ENCODE measurements at places on chromosomes 5 and 9. TPM values are rescaled to one million over a fixed set of nuclear protein-coding genes. Genes with fewer than 3 reads are reported as not detected.

DNA sequence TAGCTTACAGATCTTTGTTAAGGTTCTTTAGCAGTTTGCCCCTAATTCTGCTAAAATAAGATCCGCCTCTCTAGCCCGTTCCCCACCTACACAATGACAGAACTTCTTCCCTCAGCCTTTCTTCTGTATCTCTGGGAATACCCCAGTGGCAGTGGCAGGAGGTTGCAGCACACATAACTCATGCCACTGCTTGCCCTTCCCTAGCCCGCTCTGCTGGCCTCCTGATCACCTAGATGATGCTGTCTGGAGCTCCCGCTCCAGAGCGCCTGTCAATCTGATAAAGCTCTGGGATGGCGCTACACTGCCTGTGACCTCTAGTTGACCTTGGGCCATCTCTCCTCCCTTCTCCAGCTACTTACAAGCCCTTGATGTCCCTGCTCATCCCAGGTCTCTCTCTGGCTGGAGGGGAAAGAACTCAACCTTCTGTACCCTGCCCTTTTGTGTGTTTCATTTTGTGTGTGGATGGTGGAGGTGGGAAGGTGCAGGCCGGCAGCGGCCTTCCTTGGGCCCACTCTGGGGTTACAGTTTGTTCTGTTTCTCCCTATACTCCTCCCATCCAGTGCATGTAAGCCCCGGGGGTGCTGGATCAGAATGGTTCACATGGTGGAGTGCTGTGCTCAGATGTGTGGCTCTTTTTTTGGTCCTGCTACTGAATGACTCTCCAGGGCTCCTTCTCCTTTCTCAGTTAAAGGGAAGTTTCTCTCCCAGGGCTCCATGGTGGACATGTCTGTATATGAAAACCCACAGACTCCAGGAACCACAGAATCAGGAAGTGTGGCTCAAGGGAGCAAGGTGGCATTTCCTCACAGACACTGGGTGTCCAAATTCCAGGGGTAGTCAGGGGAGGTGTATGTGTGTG is 29.1 kb downstream of the MTX3 start:
- no peaks in the 10 kb centered on the region for H3K4me1 ChIP-seq
- H3K27ac ChIP-seq = no peak overlapping the region
- no peak for DNase-seq
- no peak overlapping the region for H3K4me3 ChIP-seq
- no peaks in the 10 kb centered on the region for H3K27me3 ChIP-seq

DNA sequence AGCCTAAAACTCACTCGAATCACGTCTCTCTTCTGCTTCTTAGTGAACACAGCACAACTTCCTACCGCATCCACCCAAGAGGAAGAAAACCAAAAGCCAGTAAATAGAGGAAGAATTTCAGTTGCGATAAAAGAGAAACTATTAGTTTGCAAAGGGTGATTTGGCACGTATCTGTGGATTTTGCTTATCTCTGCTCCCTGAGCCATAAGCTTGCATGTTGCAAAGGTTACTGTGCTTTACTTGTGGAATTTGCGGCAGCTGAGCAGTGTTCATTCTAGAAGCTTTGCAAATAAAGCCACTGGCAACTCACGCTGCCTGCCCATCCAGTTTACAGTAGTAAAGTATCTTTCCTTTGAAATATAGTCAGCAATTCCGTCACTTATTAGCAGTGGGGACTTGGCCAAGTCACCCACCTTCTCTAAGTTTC is 149.0 kb upstream of the PCA3 start:
- H3K27me3 ChIP-seq = no peaks in the 10 kb centered on the region
- H3K36me3 ChIP-seq = no peaks in the 10 kb centered on the region
- H3K4me1 ChIP-seq = no peaks in the 10 kb centered on the region
- no peak for DNase-seq
- H3K27ac ChIP-seq = no peak overlapping the region

- H3K27ac ChIP-seq = no peak overlapping the region
- no peak overlapping the region for H3K4me3 ChIP-seq
- no peaks in the 10 kb centered on the region for H3K4me1 ChIP-seq
Measured at GRCh38 chr5:130171699-130172098, 267.4 kb downstream of the CHSY3 start.

The IL7R gene
- total RNA-seq = 2,440 TPM

GRCh38 chr9:95018099-95018936 is 291.8 kb downstream of the AOPEP start:
- H3K4me1 ChIP-seq = no peaks in the 10 kb centered on the region
- no peaks in the 10 kb centered on the region for H3K36me3 ChIP-seq
- no peak for DNase-seq
- H3K27ac ChIP-seq = no peak overlapping the region
- H3K27me3 ChIP-seq = no peaks in the 10 kb centered on the region

GRCh38 chr5:31844622-31845345 is 205.9 kb downstream of the PDZD2 start:
- H3K36me3 ChIP-seq = no peaks in the 10 kb centered on the region
- H3K27ac ChIP-seq = no peak overlapping the region
- no peaks in the 10 kb centered on the region for H3K27me3 ChIP-seq
- no peak for DNase-seq
- no peak overlapping the region for H3K4me3 ChIP-seq

The INSL4 gene
- total RNA-seq = not detected
